ENCODE measurements at places on chromosomes 6 and 20.

DNA sequence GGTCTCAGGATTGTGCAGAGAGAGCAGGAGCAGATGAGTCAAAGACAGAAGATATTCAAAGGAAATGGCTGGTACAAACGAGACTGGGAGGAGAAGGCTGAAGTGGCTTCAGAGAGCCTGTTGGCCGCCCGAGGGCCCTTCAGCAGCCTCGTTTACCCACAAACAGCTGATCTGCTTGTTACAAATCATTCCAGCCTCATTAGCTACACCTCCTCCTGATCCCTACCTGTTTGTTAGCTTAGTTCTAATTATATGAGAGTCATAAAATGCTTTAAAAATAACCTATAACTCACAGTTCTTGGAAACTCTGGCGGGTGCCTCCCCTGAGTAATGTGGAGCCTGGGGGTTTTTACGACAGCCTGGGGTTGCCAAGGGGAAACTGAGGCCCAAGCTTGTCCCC lies 12.6 kb downstream of the GLP1R start:
- DNase-seq = no peak

DNA sequence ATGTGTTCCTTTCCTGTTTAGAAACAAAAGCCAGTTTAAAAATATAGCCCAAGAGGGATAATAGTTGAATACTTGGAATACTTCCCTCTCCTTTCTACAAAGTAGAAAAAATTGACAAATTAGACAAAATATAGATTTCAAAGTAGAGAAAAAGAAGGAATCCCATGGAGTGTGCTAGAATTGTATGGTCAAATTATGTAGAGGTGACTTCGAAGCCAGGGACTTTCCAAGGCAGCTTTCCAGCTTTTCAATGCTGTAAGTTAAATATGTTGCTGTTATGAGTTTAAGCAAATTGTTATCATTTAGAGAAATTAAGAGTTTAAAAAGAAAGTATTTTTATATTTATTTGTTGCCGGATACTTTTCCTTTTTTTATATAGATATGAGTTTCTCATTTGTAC lies 415.5 kb upstream of the OPRM1 start:
- no peak for DNase-seq

DNA sequence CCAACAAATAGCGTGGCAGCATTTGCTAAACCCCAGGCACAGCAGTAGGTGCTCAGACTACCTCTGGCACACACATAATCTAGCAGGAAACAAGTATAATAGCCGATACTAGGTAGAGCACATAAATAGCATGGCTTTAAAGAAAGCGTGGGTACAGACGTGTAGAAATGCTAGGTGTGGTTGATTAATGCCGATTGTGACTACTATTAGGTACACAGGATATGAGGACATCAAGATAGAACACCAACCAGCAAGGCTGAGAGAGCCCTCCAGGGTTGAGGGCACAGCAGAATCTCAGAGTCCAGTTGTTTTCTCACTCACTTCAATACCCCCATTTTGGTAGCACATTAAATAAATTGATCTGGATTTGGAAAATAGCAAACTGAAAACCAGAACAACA lies 100.5 kb downstream of the PKHD1 start:
- DNase-seq = no peak

DNA sequence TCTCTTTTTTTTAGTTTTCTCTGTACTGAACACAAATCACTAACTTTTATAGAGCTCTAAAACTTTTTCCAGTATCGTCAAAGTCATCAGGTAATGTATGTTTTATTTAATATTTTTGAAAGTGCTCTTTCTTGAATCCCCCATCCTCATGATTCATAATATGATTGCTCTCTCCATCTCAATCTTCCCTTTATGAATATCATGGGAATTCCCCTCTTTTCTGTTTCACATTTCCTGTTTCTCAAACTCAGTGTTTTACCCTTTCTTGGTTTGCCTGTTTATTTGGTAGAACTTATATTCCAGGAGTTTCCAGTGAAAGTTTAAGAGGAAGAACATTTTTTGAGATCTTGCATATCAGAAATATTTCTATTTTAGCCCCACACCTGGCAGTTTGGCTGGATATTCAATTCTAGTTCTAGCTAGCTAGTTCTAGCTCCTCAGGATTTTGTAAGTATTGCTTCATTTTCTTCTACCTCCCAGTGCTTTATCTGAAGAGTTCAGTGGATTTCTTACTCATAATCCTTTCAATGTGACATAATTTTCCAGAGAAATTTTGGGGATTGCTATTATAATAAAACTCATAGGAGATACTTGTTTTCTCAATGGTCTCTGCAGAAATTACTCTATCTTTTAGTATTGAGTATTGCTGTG lies 6.1 kb upstream of the C6orf58 start:
- no peak for DNase-seq

- DNase-seq = no peak
Observed at GRCh38 chr20:15857173-15857784, 716.0 kb downstream of the KIF16B start.
